ENCODE measurements at places on chromosomes 11 and 22.

DNA sequence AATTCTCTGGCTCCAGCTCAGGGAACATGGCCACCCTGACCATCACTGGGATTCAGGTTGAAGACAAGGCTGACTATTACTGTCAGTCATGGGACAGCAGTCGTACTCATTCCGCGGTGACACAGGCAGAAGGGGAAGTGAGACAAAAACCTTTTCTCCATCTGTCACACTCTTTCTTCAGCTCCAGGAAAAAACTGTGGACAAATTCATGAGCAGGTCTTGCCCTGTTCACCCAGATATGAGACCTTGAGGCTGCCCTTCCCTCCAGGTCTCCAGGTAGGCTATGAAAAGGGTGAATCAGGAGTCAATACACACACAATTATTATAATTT, 39.4 kb upstream of the GGTLC2 start:
- DNase-seq = no peak

GRCh38 chr22:38285018-38285417, 12.2 kb upstream of the TMEM184B start:
- DNase-seq = no peak

- DNase-seq = no peak
These were observed 384.4 kb downstream of the MIAT start for GRCh38 chr22:27041745-27042310.

- no peak for DNase-seq
These were observed 91.0 kb upstream of the SHISAL1 start for GRCh38 chr22:44403602-44404329.

- no peak for DNase-seq
These were observed 247.3 kb downstream of the NXPE2 start for GRCh38 chr11:114925591-114925990.

DNA sequence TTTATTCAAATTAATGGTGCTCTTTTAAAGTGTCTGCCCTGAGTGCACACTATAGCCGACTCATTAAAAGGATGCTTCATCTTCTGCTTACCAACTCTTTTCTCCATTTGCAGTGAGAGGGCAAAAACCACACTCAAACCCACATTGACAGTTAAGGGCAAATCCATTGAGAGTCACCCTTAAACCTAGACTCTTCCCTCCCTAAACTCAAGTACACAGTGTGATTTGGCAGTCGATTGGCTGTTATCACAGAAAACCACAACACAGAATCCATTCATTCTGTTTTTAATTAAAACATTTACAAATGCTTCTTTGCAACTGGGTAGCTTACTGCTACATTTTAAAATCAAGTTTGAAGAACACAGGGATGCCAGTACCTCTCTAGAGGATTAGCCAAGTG, 120.0 kb downstream of the CADM1 start:
- no peak for DNase-seq

GRCh38 chr22:27115410-27115809, 458.0 kb downstream of the MIAT start:
- no peak for DNase-seq

GRCh38 chr11:64745189-64745520, 1.2 kb upstream of the RASGRP2 start:
- DNase-seq = no peak

- DNase-seq = no peak
These were observed 27.8 kb downstream of the ANO1 start for GRCh38 chr11:70105755-70106571.

GRCh38 chr11:1651411-1651980, 21.9 kb downstream of the KRTAP5-5 start:
- no peak for DNase-seq

- no peak for DNase-seq
These were observed 70.8 kb upstream of the PHOX2A start for GRCh38 chr11:72314600-72315392.

DNA sequence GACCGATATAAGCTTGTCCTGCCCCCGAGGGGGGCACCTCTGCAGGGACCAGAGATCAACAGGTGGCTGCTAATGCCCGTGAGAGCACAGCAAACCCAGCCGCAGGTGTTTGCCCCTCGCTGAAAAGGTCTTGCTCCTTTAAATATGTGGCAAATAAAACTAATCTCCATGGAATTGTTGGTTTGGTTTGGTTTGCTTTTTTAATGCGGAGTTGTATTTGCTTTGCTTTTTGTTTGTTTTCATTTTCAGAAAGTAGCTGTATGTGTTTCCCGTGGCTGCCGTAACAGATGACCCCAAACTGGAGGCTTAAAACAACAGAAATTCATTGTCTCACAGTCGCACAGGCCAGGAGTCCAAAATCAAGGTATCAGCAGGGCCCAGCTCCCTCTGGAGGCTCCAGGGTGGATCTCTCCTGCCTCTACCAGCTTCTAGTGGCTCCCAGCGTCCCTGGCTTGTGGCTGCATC, 93.0 kb downstream of the CELSR1 start:
- no peak for DNase-seq

- DNase-seq = no peak
These were observed 516 bp downstream of the LRFN4 start for GRCh38 chr11:66857234-66857926.

DNA sequence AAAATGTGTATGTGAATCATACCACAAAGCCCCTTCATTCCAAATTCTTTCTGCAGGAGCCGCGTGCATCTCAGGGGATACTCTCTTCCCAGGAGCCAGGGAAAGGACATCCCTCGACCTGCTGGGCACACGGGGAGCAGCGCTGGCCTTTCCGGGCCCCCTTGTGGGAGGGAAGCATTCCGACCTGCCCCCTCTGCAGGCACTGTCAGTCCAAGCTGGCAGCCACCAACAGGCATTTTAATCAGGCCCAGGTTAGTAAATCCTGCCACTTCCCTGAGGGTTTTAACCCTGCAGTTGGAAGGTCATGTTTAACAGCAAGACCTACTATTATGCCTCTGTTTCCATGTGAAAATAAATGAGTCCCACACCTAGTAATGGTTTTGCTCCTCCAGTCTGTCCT, 391.5 kb downstream of the SHANK2 start:
- DNase-seq = no peak

GRCh38 chr22:45720839-45721378, 49.3 kb downstream of the ATXN10 start:
- DNase-seq = no peak

DNA sequence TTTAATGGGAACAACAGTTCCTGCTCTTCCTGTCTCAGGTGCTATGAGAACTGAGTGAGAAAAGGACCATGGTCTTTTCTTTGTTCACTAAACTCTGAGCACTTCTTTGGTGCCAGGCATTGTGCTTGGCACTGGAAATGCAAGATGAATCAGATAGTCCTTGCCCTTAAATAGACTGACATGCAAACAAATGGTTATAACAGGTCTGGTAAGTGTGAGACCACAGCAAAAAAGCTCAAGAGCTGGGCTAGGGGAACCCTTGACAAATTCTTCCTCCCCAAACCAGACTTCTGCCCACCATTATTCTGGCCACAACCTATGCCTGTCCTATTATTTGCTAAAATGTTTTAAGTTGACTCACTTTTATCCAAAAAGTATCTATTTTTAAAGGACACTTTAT, 5.1 kb downstream of the SLC43A3 start:
- no peak for DNase-seq

- no peak for DNase-seq
These were observed 34.3 kb upstream of the MICAL2 start for GRCh38 chr11:12075822-12076821.
